ENCODE measurements at places on chromosomes 4 and X.
A peak's percentile ranks its signal among the peaks of the same experiment; 100 is the strongest.

DNA sequence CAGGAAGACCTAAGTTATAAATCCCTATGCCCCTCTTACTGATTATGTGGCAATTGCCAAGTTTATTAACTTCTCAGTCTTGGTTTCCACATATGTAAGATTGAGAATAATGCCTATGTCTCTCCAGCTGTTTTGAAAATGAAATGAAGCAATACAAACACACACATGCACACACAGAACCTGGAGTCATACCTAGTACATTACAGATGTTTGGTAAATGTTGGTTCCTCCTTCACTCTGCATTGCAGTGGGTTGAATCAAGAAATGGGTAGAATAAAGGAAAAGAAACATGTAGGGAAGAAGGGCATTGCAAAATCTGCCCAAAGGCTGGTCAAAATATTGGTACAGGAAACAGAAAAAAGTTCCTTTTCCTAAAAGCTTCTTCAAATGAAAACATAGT is 309.9 kb upstream of the EMCN start:
- DNase-seq: no peak

- DNase-seq: no peak
Observed at GRCh38 chr4:98046665-98047064, 96.6 kb downstream of the STPG2 start.

- DNase-seq: peak; percentile 30
Observed at GRCh38 chr4:47442980-47443379, 20.5 kb downstream of the COMMD8 start.

DNA sequence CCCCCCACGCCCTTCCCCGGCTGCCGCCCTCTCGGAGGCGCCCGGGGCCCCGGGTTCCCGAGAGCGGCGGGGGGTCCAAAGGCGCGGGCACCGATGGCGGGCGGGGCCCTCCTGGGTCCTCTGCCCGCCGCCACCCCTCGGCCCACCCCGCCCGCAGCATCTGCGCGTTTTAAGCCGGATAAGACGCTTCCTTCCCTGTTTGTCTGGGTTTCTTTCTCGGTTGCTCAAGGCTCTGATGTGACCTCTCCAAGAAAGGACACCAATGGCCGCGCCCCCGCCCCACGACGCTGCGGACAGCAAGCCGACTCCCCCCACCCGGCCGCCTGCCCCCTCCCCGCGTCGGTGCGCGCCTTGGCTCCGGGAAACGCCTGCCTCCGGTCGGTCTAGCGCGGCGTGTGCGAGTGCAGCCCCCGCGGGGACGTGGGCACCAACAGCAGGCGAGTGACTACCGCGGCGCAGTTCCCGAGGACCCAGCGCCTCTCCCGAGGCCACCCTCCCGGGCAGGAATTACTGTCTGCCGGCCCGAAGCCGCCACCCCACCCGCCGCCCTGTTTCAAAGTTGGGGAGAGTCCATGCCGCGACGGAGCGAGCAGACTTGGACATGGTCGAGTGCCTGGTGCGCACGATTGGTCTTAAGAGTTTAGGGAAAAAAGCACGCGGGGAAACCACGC is 21.1 kb upstream of the HMX1 start:
- no peak for DNase-seq

GRCh38 chrX:23394421-23394820 is 59.8 kb downstream of the PTCHD1 start:
- no peak for DNase-seq

- DNase-seq: peak; percentile 56
Observed at GRCh38 chr4:69104719-69105275, 8.5 kb downstream of the UGT2B7 start.

GRCh38 chrX:154720067-154720466 is 30.8 kb downstream of the GAB3 start:
- no peak for DNase-seq

DNA sequence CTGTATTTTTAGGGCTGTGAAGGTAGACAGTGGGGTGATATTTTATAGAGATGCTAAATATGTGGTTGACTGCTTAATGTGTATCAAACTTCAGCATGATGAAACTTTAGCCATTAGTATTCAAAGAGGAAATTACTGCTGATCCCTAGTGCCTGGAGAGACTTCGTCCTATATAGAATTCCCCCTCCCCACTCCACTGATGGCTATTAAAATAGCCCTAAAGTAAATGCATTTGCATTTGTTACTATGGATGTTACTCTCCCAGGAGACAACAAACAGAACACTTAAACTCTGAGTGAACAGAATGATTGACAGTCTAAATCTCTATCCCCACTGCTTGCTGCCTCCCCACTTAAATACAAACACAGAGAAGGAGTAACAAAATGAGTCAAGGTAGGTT is 39.1 kb downstream of the ADGRL3 start:
- DNase-seq: no peak

- DNase-seq: no peak
Observed at GRCh38 chr4:159926871-159927270, 824.0 kb downstream of the RAPGEF2 start.

DNA sequence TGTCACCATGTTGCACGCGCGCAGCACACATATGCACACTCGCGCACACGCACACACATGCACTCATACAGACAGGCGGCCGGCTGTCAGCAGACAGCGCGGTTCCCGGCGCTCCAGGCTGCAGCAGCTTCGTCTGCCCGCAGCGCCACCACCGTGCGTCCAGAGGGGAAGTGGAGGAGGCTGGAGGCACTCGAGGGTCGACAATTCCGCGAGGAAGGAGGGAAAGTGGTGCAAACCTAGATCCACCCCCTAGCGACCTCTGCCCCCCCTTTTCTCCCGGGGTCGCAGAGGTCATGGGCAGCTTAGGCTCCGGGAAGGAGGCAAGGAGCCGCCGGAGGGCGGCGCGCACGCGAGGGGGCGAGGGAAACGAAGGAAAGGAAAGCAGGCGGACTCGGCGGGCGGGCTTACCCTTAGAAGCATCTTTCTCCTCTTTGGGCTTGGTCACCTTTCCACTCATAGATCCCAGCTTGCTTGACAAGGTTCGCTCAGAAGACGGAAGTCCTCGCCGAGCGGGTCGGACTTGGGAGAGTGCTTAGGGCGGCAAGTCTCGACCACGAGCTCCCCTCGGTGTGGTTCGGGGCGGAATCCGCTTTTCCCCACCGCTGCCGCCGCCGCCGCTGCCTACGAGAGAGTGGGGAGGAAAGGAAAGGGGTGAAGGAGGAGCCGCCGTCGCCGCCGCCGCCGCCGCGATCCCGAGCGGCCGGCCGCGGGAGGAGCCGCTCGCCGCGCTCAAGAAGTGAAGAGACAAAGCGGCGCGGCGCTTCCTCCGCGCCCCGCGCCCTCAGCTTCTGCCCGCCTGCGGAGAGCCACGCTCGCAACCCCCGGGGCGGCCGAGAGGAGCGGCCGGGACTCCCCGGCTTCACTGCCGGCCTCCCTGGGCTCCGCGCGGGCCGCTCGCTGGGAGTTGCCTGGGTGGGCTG is 326.6 kb upstream of the F9 start:
- DNase-seq: no peak

DNA sequence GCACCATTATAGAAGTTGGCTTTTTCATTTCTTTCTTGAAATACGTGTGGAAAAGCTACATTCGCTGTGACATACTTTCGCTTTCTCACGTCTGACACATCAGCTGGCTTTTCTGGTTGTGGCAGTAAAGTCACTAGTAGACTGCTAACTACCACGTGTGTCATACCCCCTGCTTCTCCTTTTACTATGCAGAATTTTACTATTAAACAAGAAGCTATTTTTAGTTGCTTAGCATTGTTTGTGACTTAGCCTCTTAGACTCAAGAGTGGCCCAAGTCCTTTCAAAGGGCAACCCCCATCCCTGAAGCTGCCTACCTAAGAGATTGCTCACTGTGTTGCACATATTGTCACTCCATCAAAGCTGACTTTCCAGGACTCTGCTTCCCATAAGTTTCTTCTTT is 2.1 kb upstream of the IL2 start:
- no peak for DNase-seq

GRCh38 chrX:120763269-120763668 is 112.4 kb downstream of the CT47B1 start:
- DNase-seq: no peak

- no peak for DNase-seq
Observed at GRCh38 chr4:152431291-152431690, 104.6 kb downstream of the FBXW7 start.

DNA sequence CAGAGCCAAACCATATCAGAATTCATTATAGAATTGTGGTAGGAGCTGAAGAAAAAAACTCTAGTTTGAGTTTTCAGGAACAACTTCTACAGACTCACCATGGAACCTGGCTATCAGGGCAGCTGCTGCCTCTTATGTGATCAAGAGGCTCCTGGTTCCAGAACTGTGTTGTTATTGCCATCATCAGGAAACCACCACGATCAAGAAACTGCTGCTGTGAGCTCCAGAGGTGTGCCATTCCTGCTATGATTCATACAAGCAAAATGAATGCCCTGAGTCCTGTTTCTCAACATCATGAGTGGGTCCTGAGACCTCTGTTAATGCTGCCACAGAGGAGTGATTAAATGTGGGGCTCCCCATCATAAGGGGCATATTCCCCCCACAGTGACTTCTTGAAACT is 43.7 kb downstream of the TASL start:
- no peak for DNase-seq

DNA sequence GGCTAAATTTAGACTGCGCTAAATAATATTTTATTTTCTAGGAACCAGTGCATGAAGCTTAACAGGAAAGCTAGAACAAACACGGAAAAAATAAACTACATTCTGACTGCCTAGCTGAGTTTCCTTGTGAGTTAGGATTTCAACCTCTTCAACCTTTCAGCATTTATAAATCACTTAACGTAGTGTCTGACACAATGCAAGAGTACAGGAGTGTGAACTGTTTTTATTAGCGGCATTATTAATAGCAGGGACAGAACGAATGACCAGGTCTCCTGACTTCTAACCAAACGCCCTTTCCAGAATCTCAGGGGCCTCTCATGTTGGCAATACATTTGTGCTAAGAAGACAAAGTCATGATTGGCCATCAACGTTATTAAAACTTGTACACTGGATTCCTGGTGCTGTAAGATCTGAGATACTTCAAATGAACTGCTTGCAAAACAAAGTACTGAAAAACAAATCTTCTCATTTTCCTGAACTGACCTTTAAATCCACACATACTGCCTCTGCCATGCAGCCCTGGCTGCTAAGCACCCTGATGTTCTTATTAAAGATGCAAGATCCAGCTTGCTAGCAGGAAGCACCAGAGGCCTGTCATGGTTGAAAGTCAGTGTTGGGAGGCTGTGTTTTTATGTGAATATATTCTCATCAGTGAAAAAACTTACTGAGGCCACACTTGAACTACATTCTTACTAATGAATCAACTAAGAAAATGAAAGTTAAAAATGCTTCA is 380.4 kb upstream of the CPEB2 start:
- no peak for DNase-seq

DNA sequence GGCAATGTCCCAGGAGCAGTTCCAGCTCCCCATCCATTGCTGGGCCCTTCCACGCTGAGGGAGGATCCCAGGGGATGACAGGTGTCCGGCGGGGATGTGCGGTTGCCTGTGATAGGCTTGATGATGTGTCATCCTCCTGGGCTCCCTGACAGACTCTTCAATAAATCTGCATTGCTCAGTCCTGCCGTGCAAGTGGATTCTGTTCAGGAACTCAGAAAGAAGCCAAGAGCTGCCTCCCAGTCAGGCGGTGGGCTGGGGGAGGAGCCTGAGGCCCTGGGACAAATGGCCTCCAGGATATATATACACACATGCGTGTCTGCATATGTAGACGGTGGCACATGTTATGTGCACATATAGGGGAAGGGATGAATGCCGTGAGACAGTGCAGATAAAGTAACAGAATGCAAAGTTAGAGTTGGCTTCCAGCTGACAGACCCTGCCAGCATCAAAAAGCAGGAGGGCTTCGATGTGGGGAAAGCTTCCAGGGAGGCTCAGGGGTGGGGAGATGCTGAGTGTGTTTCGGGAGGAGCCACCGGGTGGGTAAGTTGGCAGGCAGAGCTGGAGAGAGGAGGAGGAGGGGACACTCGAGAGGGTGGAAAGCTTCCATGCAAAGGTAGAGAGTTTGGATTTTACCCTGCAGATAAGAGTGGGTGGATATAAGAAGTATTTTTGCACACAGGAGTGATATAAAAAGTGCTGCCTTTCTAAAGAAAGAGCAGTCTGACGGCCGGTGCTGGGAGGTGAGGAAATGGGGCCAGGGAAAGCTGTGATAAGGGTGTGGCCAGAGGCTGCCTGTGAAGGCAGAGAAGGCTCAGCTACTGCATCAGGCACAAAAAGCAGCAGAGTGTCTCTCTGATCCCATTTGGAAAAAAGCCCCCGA is 28.5 kb upstream of the CRMP1 start:
- DNase-seq: no peak

- DNase-seq: peak; percentile 39
Observed at GRCh38 chr4:142405021-142405694, 440.9 kb downstream of the INPP4B start.

DNA sequence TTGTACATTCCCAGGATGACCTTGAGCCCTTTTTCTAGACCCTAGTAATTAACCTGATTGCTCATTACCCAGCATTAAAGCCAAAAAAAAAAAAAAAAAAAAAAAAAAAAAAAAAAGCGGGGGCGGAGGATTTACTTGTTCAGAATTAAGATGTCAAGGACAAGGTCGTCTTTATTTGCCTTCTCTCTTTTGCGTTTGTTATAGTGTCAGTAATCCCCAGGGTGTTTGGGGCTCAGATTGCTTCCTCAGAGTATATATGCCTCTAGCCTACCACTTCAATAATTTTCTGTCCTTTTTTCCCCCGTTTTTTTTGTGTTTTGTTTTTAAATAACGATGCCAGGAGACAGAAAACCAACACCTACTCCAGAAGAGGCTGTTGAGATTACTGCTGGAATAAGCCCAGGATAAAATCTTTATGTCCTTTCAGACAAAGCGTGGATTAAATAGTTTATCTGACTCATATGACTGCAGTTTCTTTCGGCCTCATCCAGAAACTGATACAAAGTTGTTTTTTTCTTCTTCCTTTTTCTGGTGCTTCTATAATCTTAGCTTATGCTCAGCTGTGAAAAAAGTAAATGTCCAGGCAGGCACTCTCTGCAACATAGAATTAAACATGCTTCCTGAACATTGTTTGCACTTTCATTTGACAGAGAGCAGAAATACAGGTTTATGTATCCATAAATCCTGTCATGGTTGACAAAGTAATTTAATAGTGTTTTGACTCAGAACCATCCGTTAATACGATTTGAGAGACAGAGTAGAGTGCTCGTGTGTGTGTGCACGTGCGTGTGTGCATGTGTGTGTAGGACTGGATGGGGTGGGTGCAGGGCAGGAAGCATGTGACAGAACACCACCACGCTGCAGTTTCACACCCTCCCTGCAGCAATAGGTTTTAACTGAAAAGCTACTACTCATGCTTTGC is 138.6 kb downstream of the AFF1 start:
- peak; percentile 79 for DNase-seq
